ENCODE measurements at places on chromosomes 5 and 9.

- no peak overlapping the region for H3K27ac ChIP-seq
- no peak overlapping the region for H3K4me3 ChIP-seq
- H3K36me3 ChIP-seq = no peaks in the 10 kb centered on the region
- peaks cover 1% of the 10 kb centered on the region for H3K4me1 ChIP-seq
These were observed 5.8 kb downstream of the ADAMTS19 start for GRCh38 chr5:129465776-129466344.

DNA sequence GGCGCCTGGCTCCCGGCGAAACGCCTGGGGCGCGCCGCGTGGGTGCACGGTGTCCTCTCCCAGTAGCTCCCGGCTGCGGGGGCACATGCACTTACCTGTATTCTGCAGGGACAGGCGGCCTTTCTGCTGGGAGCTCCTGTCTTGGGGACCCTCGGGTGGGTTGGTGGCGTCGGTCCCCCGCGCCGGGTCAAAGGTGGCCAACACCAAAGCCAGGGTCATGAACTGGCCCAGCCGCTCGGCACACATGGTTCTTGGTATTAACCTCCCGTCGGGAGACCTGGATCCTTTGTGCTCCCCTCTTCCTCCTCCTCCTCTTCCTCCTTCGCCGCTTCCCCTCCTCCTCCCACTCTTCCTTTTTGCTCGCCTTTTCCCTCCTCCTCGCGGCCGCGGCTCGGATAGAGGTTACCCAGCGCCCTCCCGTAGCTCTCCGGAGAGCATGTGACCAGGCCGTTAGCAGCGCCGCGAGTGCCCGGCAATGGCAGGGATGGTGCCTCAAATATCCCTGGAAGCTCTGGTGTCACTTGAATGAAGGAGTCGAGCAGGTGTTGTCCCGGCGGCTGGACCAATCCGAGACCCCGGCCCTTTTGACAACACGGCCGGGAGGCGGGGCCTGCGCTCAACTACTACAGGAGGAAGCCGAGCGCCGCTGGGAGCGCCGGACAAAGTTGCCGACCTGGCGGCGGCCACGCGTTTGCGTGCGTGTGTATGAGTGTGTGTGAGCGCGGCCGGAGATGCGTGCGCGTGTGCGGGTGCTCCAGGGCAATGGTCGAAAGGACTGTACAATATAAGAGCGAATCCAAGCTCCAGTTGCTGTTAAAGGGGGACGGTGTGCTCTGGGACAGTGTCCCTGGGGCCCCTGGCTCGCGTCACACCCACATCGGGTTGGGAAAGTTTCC lies at the start of gene STC2:
Gene STC2, minus strand, starts transcription at position 467 of the 896 bp plus-strand sequence. Its CDS starts 221 bp downstream, at position 246.
- no peak within 1 kb of the TSS for H3K27ac ChIP-seq
- peaks cover 1% of the 10 kb centered on the region for H3K36me3 ChIP-seq
- H3K27me3 ChIP-seq = peaks cover 3% of the 10 kb centered on the region
- peak; percentile 85 for DNase-seq
- peaks cover 12% of the 10 kb centered on the region for H3K4me1 ChIP-seq

DNA sequence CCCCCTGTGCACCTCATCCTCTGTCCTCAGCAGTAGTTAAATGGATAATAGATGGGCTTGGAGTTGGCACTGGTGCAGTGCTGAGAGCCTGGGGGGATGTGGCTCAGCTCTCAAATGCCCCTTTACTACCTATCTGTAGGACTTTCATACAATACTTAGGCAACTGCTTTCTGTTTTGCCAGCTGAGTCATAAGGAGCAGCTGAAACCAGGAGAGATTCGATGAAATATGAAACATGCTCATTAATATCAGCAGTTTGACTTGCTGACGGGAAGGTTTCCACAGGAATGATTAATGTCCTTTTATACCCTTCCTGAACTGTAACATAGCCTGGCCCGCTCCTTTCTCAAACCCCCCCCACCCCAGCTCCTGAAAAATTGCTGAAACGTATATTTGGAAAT lies 142.6 kb downstream of the SAXO1 start:
- no peaks in the 10 kb centered on the region for H3K36me3 ChIP-seq
- no peak for DNase-seq
- no peak overlapping the region for H3K4me3 ChIP-seq
- H3K4me1 ChIP-seq = no peaks in the 10 kb centered on the region

DNA sequence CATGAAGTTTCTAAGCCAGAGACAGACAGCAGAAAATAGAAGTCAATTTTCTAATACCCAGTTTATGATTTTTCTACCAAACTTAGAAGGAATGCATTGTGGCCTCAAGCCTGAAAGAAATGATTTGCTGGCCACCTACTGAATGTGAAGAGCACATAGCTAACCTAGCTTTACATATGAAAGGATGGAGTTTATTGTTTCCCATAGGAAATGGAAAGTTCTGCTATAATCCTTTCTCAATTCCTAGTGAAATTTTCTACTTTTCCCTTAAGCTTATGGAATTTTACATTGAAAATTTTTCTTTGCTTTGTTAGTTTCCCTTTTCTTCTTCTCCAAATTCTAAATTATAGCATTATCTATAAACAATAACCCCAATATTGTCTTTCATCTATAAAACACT lies 110.1 kb downstream of the TMEM167A start:
- H3K4me1 ChIP-seq = no peaks in the 10 kb centered on the region
- no peak for DNase-seq
- no peak overlapping the region for H3K27ac ChIP-seq

GRCh38 chr5:165333623-165334022 lies 1828.2 kb downstream of the MAT2B start:
- H3K4me3 ChIP-seq = no peak overlapping the region
- no peak overlapping the region for H3K27ac ChIP-seq
- H3K4me1 ChIP-seq = peaks cover 2% of the 10 kb centered on the region
- no peak for DNase-seq
- no peaks in the 10 kb centered on the region for H3K36me3 ChIP-seq

DNA sequence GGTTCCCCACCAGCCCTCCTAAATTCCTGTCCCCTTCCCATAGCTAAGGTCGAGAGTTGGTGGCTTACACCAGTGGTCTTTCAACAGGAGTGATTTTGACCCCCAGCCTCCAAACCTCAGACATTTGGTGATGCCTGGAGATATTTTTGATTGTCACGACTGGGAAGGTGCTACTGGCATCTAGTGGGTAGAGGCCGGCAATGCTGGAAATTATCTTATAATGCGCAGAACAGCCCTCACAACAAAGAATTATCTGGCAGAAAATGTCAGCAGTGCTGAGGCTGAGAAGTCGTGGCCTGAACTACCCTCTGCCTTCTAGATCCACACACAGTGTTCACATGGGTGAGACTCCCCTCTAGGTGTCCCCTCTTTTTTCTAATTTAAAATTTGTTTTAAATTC lies 69.6 kb downstream of the IL31RA start:
- H3K27ac ChIP-seq = no peak overlapping the region
- H3K4me1 ChIP-seq = peaks cover 9% of the 10 kb centered on the region
- DNase-seq = no peak
- no peak overlapping the region for H3K4me3 ChIP-seq
- H3K27me3 ChIP-seq = no peaks in the 10 kb centered on the region

- H3K27ac ChIP-seq = no peak overlapping the region
- no peak for DNase-seq
These were observed 36.4 kb downstream of the SLC28A3 start for GRCh38 chr9:84304166-84304565.
